ENCODE measurements at places on chromosomes 4 and X. TPM values are rescaled to one million over a fixed set of nuclear protein-coding genes. Genes with fewer than 3 reads are reported as not detected.

DNA sequence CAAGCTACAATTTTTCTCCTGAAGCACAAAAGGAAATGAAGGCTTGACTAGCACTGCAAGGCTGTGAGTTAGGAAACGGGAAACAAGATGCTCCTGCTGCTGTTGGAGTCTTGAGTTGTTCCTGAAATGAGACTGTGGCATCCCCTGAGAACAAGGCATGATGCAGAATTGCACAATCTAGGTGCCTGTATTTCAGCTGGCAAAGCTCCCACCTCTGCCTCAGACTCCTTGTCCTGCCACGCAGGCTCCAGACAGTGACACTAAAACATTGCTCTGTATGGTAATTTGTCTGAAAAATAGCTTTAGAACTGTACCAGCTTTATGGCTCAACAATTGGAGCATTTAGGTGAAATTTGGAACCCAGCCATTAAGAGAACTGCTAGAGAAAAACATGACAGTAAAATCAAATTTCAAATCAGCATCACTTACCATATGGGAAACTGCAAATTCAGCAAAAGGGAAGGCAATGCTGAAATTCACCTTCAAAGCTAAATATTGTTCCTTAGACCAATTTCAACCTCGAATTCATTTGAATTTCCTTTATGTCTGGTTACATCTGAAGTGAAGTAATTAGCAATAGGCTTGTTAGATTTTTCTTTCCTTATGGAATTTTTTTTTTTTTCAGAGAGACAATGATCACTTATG is 103.4 kb downstream of the MFAP3L start:
- DNase-seq = no peak
- H3K4me3 ChIP-seq = no peak overlapping the region
- H3K36me3 ChIP-seq = no peaks in the 10 kb centered on the region
- H3K27me3 ChIP-seq = no peaks in the 10 kb centered on the region

DNA sequence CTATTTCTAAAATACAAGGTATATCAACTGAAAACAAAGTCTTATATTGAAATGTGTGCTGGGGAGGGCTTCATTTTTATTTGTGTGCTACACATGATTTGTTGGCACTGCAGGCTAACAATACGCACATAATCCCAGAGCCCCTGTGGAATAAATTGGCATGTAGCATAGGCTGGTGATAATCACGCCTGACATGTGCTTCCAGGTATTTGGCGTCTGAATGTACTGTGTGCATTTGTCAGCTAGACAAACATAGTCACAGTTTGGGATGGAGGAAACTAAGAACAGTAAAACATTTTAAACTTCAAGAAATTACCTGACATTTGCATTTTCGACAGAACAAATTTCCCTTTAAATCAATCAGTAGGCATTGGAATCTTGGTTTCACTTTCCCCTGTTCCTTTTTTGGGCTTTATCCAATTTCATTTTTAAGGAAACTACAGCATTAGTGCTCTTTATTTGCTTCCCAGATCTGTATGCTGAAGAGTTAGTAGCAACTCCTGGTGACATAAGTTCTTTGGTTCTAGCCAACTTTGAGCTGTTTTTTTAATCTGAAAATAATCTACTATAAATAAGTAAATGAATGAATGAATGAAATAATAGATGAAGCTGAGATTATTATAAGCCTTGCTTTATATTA is 472.3 kb downstream of the PDHA2 start:
- DNase-seq = no peak
- no peak overlapping the region for H3K4me3 ChIP-seq
- H3K4me1 ChIP-seq = no peaks in the 10 kb centered on the region
- no peaks in the 10 kb centered on the region for H3K27me3 ChIP-seq
- no peaks in the 10 kb centered on the region for H3K36me3 ChIP-seq

DNA sequence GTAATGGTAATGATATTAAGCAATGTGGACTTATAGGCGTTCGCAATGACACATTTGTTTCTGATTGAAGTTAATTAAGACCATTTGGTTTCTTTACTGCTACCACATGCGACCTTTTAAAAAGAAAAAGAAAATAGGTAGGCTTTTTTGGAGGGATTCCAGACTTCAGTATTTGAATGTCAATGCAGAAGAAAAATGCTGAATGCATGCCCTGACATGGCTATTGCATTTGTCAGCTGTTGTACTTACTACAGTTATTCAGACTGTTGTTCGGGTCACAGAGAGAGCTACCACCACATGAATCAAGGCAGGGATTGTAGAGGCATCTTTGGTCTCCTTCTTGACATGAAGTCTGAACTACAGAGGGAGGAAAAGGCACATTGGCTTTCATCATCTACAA is 163.7 kb downstream of the CORIN start:
- no peak overlapping the region for H3K4me3 ChIP-seq
- H3K4me1 ChIP-seq = no peaks in the 10 kb centered on the region
- no peak for DNase-seq
- no peak overlapping the region for H3K27ac ChIP-seq
- no peaks in the 10 kb centered on the region for H3K27me3 ChIP-seq

GRCh38 chr4:171714791-171715454 is 98.3 kb upstream of the GALNTL6 start:
- DNase-seq = no peak
- H3K4me1 ChIP-seq = no peaks in the 10 kb centered on the region
- no peak overlapping the region for H3K27ac ChIP-seq
- no peaks in the 10 kb centered on the region for H3K36me3 ChIP-seq
- H3K27me3 ChIP-seq = no peaks in the 10 kb centered on the region

- DNase-seq = no peak
- no peaks in the 10 kb centered on the region for H3K27me3 ChIP-seq
- peaks cover 7% of the 10 kb centered on the region for H3K4me1 ChIP-seq
- H3K27ac ChIP-seq = no peak overlapping the region
- no peaks in the 10 kb centered on the region for H3K36me3 ChIP-seq
Observed at GRCh38 chr4:25966171-25966570, 52.2 kb downstream of the SMIM20 start.

DNA sequence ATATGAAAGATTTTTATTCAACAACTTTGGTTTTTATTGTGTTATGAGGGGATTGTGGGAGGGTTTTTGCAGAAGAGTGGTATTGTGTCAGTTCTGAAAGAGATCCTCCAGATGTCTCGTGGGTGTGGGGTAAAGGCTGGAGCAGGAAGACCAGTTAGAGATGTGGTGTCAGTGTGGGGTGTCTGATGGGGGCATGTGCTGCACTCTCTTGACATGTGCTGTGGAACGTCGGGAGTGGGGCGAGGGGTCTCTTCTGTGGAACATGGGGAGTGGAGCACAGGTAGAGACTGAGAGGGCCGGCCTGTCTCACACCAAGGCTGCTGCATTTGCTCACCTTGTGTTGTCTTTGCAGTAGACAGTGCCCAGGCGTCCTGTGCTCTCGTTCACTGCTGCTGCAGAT is 37.6 kb downstream of the FAM193A start:
- no peak overlapping the region for H3K27ac ChIP-seq
- no peak overlapping the region for H3K4me3 ChIP-seq
- H3K27me3 ChIP-seq = no peaks in the 10 kb centered on the region
- H3K36me3 ChIP-seq = no peaks in the 10 kb centered on the region
- H3K4me1 ChIP-seq = no peaks in the 10 kb centered on the region

DNA sequence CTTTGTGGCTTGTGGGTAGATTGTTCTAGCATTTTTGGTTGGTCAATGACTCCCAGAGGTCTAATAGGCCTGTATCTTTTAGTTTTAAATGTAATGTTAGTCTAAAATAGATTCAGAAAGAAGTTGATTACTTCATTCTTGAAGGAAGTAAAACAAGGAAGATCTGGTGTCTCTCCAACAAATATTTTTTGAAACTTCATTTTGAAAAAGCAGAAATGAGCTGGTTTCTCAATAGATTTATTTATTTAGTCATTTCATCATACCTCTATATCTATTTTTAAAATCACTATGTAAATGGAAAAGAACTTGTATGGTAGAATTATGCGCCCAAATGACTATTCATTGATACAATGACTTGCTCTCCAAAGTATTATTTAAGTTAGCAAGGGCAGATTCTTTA is 7.2 kb downstream of the HTR2C start:
- H3K36me3 ChIP-seq = no peaks in the 10 kb centered on the region
- H3K4me1 ChIP-seq = no peaks in the 10 kb centered on the region
- no peak for DNase-seq
- no peak overlapping the region for H3K4me3 ChIP-seq
- H3K27me3 ChIP-seq = no peaks in the 10 kb centered on the region

DNA sequence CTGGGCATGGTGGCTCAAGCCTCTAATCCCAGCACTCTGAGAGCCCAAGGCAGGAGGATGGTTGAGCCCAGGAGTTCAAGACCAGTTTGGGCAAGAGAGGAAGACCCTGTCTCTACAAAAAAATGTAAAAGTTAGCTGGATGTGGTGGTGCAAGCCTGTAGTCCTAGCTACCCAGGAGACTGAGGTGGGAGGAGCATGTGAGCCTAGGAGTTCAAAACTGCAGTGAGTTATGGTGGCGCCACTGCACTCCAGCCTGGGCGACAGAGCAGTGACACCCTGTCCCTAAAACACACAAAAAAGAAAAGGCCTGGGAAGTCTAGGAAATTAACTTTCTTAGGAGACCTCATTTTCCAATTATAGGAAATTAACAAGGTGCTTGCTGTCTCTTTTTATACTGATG is 76.8 kb downstream of the JAKMIP1 start:
- no peak for DNase-seq
- H3K4me1 ChIP-seq = no peaks in the 10 kb centered on the region
- no peaks in the 10 kb centered on the region for H3K36me3 ChIP-seq

DNA sequence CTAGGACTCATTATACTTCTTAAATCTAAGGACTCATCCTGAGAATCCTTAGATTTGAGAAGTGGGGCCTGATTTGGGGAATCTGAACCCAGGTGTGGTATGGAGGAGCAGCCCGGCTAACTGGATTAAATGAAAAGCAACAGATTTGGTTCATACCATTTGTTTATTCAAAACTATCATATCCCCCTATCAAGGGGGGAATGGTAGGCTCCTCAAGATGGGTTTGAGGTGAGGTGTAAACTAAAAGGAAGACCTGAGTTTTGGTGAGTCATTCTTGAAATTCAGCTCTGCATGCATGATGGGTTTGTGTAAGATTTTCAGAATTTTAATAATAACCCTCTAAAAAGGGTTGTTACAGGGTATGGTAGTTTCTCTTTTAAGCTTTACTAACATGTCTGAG is 53.4 kb downstream of the CASP6 start:
- no peaks in the 10 kb centered on the region for H3K27me3 ChIP-seq
- no peaks in the 10 kb centered on the region for H3K36me3 ChIP-seq
- no peak overlapping the region for H3K27ac ChIP-seq
- H3K4me3 ChIP-seq = no peak overlapping the region
- no peaks in the 10 kb centered on the region for H3K4me1 ChIP-seq

GRCh38 chr4:151865312-151865711 is 104.5 kb upstream of the GATB start:
- no peaks in the 10 kb centered on the region for H3K4me1 ChIP-seq
- no peaks in the 10 kb centered on the region for H3K36me3 ChIP-seq
- no peak overlapping the region for H3K27ac ChIP-seq
- H3K27me3 ChIP-seq = no peaks in the 10 kb centered on the region
- H3K4me3 ChIP-seq = no peak overlapping the region

- no peak for DNase-seq
- no peak overlapping the region for H3K4me3 ChIP-seq
- H3K4me1 ChIP-seq = no peaks in the 10 kb centered on the region
- no peaks in the 10 kb centered on the region for H3K27me3 ChIP-seq
- H3K36me3 ChIP-seq = no peaks in the 10 kb centered on the region
Observed at GRCh38 chr4:10690185-10690907, 5.8 kb upstream of the CLNK start.

DNA sequence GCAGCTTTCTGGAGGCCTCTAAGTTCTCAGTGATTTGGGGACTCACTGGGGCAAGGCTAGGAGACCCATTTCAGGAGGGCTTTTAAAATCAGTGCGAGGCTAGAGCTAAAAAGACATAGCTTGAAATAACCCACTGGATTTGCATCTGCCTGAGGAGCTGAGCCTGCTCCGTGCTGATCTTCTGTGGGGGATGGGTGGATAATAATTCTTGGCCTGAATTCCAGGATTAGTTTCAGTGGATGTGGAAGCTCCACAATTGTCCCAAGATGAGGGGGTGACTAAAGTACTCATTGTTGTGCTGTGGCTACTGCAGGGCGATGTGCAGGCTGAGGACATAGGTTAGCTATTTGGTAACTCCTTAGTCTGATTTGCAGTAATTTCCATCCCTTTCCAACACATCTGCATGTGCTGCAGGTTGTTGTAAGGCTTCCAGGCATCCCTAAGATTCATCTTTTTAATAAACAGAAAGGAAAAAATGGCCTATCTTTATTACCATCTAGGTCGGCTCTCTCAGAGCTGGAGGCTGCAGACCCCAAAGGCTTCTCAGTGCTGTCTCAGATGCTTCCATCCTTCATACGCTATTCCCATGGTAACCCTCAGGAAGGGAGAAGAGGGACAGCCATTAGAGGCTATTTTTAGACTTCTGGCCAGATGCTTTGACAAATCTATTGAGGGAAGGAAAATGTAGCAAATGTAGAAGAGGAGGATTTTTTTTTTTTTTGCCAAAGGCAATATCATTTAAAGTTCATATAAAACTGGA is 63.4 kb downstream of the GRXCR1 start:
- no peak overlapping the region for H3K27ac ChIP-seq
- H3K4me1 ChIP-seq = no peaks in the 10 kb centered on the region
- H3K4me3 ChIP-seq = no peak overlapping the region
- H3K27me3 ChIP-seq = no peaks in the 10 kb centered on the region

- H3K27me3 ChIP-seq = no peaks in the 10 kb centered on the region
- H3K27ac ChIP-seq = no peak overlapping the region
- H3K4me3 ChIP-seq = no peak overlapping the region
- DNase-seq = no peak
- no peaks in the 10 kb centered on the region for H3K36me3 ChIP-seq
Observed at GRCh38 chrX:73577361-73577760, 14.4 kb downstream of the CHIC1 start.

- DNase-seq = no peak
- no peaks in the 10 kb centered on the region for H3K4me1 ChIP-seq
- H3K27me3 ChIP-seq = no peaks in the 10 kb centered on the region
Observed at GRCh38 chrX:137353404-137353803, 212.5 kb upstream of the ZIC3 start.

DNA sequence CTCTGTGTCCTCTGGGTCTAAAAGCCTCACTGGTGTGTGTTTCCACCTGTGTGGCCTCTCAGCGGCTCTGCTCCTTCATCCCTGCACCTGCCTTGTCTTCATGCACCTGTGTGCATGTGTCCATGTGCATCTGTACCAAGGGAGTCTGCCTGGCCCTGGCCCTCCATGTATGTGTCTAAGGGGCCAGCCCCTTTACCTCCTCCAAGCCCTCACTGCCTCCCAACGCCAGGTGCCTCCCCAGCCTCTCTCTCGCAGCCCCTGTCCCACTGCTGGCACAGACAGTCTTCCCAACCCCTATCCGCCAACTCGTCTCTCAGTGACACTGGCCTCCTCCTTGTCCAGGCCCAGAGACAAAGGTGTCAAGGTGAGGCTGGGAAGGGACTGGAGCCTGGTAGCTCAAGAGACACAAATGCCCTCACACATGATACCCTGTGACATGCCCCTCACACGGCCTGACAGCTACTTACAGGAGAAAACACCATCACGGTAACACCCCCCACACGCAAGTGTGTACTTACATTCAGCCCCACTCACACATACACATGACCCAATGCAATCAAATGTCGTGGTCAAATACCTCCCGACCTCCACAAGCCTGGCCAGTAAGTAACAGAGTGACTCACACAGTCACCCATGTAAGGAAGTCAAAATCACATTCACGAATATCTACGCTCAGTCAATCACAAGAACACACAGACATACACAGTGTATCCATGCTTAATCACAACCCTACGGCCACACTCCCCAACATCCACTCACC is 11.4 kb downstream of the L1CAM start:
- H3K36me3 ChIP-seq = no peaks in the 10 kb centered on the region
- no peaks in the 10 kb centered on the region for H3K27me3 ChIP-seq
- no peaks in the 10 kb centered on the region for H3K4me1 ChIP-seq
- DNase-seq = no peak
- no peak overlapping the region for H3K4me3 ChIP-seq
- H3K27ac ChIP-seq = no peak overlapping the region

The ITGB1BP2 gene
- 3.4 TPM for total RNA-seq

The MAML3 gene
- 24.9 TPM for total RNA-seq

The XK gene
- 30.8 TPM for total RNA-seq

The AGTR2 gene
- not detected for total RNA-seq

The GPRASP2 gene
- 1.7 TPM for total RNA-seq

The F8 gene
- 4.2 TPM for total RNA-seq
